Activated T-cell treated with anti-CD3 and anti-CD28 coated beads for 24 hours (primary cell): ENCODE measurements at places on chromosomes 6 and 20.
A peak's percentile ranks its signal among the peaks of the same experiment; 100 is the strongest.

DNA sequence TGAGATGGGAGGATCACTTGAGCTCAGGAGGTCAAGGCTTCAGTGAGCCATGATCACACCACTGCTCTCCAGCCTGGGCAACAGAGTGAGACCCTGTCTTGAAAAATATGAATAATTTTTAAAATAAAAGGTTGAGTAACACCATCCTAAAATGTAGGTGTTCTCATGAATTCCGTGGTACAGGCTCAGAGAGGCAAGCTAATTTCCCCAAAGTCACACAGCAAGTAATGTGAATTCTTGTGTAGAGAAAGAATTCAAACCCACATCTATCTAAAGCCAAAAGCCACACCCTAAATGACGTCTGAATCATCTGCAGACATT lies 80.5 kb downstream of the ZNF217 start:
- DNase-seq, result no peak

DNA sequence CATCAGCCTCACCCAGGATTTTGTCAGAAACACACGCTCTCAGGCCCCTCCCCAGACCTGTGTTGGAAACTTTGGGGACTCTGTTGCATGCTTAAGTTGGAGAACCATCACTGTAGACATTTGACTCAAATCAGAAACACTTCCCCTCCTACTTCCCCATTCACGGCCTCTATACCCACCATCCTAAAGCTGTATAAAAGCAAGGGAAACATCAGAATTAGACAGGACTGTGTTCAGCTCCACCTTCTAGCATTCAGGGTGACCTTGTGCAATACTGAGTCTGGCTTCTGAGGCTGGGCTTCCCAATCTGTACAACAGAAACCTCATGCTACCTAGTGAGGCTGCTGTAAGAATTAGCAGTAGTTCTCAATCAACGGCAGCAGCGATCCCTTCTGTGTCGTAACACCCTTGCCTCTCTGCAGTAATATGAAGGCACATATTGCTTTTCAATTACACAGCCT lies 252.3 kb downstream of the LY86 start:
- no peak for DNase-seq

- DNase-seq, result no peak
Observed at GRCh38 chr6:111573892-111574797, 31.5 kb downstream of the TRAF3IP2 start.

DNA sequence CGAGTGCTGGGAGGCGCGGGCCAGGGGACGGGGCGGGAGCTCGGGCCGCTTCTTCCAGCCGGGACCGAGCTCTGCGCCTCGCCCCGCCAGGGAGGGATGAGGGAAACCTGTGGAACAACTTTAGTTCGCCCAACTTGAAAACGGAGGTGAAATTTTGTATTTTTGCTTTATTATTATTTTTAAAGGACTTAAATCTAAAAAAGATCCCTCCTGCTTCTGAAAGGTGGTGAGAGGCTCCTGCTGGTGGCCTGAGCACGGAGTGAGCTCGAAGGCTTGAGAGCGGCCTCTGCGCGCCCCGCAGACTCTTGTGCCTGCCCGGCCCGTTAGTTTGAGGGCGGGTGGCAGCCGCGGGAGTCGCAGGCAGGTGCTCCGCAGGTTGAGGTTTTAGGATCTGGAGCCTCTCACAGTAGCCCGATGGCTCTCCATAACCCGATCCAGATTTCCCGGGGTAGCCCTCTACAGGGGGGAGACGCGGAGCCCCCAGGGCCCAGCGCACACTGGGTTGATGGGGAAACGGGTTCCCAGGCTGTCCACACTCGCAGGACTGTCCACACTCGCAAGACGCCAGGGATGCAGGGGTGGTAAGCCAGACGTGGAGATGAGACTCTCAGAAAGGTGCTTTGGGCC lies 46.2 kb upstream of the SUPT3H start:
- no peak for DNase-seq

- no peak for DNase-seq
Observed at GRCh38 chr6:115896538-115897129, 164.1 kb downstream of the FRK start.

DNA sequence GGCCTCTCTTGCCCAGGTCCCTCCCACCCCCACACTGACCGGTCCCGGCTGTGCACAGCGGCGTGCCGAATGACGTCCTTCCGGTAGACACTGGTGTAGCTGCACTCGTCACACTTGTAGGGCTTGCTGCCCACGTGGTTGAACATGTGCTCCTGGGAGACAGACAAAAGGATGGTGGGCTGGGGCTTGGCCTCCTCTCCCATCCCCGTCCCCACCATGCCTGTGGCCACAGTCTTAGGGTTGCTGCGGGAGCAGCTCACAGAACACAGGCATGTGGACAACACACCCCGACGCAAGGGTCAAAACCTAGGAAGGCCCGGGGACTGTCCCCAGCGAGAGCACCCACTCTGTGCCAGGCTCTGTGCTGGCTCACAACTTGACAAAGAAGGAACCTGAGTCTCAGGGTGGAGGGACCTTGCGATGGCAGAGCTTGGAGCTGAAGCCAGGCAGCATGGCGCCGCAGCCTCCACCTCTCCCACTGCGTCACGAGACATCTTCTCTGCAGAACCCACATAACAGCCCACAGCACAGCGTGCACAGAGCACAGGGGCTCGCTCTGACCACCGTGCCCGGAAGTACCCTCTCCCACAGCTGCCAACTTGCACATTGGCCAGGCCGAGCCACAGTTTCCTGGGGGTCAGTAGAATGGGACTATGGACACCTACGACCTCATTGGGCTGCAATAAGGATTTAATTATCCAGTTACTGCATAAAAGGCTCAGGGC lies 9.8 kb downstream of the ZNF335 start:
- DNase-seq, result no peak

DNA sequence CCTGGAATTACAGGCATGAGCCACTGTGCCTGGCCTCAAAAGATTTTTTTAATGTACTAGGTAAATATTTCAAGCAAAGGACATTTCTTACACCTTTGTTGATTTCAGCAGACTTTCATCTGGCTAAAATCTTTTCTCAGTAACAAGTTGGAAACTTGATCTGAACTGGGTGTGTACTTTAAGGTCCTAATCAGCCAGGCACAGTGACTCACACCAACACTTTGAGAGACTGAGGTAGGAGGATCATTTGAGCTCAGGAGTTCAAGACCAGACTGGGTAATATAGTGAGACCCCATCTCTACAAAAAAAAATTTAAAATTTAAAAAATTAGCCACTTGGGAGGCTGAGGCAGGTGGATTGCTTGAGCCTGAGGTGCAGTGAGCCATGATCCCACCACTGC lies 7.0 kb upstream of the RALGAPA2 start:
- no peak for DNase-seq

DNA sequence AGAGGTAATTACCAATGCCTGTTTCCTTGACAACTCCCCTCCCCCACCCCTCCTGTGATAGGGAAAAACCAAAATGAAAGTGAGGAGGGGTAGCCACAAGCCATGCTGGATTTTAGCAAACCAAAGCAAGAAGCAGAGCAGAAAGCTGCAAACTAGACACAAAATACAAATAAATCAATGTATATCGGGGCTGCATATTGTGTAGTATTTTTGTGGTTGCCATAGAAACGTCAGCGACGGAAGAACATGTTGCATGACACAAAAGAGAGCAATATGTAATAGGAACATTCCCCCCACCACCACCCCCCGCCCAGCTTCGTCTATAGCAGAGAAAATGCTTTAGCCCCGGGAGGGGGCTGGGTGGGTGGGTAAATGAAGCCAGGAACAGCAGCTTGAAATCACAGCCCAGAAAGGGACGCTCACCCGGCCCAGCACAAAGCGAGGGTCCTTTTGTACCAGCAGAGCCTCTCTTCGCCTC lies 548 bp downstream of the AGPAT4 start:
- peak; percentile 1 for DNase-seq

DNA sequence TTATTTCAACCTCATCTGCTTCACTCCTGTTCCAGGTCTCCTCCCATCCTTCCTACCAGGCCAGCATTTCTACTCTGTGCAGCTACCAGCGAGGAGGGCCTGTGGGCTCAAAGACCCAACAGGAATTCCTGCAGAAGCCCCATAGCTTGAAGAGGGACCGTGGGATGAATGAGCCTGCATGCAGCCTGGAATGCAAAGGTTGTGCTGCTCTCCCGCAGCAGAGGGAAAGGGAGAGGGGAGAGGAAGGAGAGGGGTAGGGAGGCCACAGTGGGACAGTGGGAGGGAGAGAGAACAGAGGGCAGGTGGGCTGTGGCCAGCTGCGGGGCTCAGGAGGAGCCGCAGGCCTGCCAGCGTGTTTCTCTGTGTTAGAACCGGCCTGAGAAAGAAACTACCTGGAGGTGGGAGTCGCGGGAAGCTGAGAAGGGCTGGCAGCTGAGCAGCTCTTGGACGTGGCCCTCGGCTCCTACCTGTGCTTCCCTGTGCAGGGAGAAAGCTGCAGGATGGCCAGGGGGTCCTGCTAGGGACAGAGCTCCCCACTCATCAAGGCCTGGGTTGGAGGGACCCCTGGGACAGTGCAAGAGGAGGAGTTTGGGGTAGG lies 66.1 kb upstream of the MLN start:
- DNase-seq, result no peak

GRCh38 chr6:160355001-160355400 lies 6.8 kb downstream of the SLC22A3 start:
- no peak for DNase-seq

GRCh38 chr6:11207199-11207968 lies 25.1 kb downstream of the NEDD9 start:
- no peak for DNase-seq

- DNase-seq, result no peak
Observed at GRCh38 chr20:56391596-56392131, 351 bp downstream of the AURKA start.

DNA sequence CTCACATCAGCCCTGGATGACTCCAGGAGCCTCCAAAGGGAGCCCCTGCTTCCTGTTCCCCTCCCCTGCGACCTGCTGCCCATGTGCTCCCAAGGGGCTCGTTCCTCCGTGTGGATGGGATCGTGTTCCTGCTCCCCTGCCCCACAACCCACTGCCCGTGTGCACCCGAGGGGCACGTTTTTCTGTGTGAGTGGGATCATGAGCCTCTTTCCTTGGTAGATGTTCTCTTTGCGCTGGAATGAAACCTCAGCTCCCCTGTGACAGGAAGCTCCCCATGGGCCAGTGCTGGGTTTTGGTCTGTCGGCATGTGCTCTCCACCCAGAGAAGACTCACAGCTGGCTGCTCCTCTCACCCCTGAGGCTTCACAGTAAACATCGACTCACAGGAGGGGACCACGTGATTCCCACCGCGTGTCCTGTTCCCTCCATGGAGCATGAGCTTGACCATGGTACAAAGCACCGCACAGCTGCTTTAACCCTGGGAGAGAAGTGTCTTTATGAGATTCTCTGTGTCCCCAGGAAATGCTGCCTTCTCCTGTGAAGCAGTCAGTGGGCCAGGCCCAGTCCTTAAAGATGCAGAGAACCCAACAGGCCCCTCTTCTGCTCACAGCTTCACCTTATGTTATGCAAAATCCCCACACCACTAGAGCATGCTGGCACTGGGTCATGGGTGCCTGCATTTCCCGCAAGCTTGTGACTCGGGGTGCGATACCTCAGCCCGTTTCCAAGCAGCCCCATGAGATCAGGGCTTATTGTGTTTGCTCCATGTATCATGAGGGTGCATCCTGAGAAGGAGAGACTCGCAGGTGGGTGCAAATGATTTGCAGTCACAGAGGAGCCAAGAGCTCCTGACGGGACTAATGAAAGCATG lies 215.1 kb downstream of the ERMARD start:
- no peak for DNase-seq

- DNase-seq, result no peak
Observed at GRCh38 chr6:66161546-66162108, 454.6 kb upstream of the EYS start.

DNA sequence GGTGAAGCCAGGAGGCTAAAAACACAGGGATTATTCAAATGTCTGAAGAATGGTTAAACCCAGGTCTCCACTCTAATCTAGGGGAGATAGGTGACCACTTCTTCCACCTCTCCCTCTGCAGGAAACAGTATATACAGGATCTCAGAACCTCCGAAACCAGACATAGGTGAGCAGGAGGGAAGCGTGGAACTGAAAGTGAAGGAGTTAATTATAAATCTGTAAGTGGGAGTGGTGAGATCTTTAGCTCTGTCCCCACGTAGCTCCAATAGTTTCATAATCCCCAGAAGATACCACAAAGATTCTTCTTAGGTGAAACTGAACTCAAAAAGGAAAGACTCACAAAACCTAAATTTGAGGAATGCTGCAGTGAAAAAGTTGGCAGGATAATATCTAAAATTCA lies 76.8 kb downstream of the THEMIS start:
- DNase-seq, result no peak

- DNase-seq, result no peak
Observed at GRCh38 chr6:63813566-63814120, 178.0 kb downstream of the PHF3 start.

GRCh38 chr6:56567501-56567900 lies 75.2 kb downstream of the DST start:
- no peak for DNase-seq

DNA sequence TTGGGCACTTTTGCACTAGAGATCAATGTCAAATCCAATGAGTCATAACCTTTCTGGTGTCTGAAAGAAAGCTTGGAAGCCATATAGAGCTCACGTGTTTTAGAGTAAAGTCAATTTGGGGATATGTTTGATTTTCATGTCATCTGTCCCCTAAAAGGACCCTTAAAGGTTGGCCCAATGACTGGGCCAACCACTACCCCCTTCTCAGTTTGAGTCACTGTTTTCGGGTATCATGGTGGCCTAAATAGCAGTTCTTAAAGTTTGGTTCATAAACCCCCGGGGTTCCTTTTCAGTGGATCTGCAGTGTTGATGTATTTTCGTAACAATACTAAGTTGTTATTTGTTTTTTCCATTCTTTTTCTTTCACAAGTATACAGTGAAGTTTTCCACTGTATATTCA lies 327.6 kb downstream of the PRL start:
- no peak for DNase-seq

DNA sequence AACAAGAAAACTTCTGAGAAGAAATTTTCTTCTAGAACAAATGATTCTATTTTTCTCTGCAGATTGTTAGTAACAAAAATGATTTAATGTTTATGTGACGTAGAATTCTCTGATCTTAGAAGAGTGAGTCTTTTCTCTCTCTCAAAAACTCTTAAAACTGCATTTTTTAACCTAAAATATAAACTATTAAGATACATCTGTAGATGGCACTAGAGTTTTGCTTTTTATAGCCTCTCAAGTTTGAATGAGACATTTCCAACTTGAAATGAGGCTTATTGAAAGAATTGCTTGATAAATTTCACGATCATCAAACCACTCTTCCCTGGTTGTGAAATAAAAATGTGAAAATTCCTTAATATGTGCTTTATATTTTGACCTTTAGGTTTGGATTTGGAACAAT lies 53.8 kb downstream of the PHF3 start:
- no peak for DNase-seq

- no peak for DNase-seq
Observed at GRCh38 chr6:86558318-86558717, 379.0 kb upstream of the HTR1E start.
